ENCODE measurements at places on chromosomes 13 and 19.

DNA sequence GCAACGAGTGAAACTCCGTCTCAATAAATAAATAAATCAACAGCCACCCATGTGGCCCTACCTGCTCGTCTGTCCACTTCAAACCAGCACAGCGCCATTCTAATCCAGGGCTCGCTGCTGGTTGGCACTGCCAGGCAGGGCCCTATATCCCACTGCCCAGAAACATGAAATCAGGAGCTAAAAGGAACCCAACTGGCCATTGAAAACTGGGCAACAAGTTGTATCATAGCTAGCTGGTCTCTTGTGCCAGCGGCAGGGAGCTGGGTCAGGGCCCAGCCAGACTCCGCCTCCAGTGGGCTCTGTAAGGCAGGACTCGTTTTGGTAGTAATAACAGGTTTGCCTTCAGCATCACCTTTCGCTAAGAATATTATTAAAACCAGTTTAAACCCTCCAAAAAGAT is 39.3 kb downstream of the GGACT start:
- no peak for DNase-seq

DNA sequence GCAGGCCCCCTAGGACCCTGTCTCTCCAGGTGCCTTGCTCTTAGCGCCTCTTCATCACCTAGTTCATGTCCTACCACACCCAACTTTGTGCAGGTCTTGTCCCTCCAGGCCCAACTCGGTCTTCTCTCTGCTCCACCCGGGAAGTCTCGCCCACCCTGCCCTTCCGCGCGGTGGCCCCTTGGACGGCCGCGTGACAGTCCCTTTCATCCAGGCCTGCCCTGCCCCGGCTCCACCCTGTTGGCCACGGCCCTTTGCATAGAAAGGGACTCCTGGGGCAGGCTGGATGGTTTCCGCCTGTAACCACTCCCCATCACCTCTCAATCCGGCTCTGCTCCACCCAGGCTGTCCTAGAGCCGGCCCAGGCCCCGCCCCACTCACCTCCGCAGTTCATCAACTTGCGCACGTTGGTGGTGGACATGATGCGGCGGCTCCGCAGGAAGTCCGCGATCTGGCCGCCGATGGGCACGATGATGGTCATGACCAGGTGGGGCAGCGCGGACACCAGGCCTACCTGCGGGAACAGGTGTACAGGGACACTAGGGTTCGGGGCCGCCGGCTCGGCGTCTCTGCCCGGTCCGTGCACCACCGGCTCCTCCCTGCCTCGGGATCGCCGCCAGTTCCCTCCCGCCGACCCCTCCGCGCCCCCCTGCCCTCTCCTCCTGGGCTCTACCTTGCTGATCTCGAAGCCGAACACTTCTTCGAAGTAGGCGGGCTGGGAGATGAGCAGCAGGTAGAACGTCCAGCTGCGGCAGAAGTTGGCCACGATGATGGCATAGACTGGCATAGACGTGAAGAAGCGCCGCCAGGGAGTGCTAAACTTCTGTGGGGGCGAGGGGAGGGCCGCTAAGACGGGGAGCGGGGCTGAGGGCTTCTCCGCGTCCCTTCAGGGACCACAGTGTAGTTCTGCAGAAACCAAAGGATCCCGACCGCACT is 7.2 kb downstream of the GFY start:
- DNase-seq, result no peak

GRCh38 chr13:101711307-101712025 is 259.0 kb downstream of the ITGBL1 start:
- DNase-seq, result no peak

DNA sequence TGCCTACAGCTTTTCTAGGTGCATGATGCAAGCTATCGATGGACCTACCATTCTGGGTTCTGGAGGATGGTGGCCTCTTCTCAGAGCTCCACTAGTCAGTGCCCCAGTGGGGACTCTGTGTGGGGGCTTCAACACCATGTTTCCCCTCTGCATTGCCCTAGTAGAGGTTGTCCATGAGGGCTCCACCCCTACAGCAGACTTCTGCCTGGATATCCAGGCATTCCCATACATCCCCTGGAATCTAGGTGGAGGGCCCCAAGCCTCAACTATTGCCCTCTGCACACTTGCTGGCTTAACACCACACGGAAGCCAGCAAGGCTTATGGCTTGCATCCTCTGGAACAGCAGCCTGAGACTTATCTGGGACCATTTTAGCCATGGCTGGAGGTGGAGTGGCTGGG is 1299.9 kb upstream of the MIR17HG start:
- DNase-seq, result no peak

- DNase-seq, result no peak
Measured at GRCh38 chr19:36986601-36987000, 70.5 kb downstream of the ZNF568 start.

DNA sequence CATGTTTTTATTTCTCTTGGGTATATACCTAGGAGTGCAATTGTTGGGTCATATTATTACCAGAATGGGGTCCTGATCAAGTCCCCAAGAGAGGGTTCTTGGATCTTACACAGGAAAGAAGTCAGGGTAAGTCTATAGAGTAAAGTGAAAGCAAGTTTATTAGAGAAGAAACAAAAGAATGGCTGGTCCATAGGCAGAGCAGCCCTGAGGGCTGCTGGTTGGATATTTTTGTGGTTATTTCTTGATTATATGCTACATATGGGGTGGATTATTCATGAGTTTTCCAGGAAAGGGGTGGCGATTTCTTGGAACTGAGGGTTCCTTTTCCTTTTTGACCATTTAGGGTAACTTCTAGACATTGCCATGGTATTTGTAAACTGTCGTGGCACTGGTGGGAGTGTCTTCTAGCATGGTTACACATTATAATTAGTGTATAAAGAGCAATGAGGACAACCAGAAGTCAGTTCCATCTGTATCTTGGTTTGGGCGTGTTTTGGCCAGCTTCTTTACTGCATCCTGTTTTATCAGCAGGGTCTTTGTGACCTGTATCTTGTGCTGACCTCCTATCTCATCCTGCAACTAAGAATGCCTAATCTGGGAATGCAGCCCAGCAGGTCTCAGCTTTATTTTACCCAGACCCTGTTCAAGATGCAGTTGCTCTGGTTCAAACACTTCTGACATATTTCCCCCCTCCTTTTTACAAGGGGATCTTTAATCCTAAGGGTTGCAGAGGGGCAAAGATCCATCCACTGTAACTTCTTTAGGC is 41.1 kb downstream of the CEACAM1 start:
- no peak for DNase-seq
